ENCODE measurements at places on chromosomes 16 and 17. TPM values are rescaled to one million over a fixed set of nuclear protein-coding genes. Genes with fewer than 3 reads are reported as not detected.

CUEDC1 gene
- total RNA-seq, result 60.8 TPM

TNP2 gene
- not detected for total RNA-seq

STH gene
- not detected for total RNA-seq

DOC2B gene
- total RNA-seq, result 1.8 TPM

KRTAP9-4 gene
- not detected for total RNA-seq

PPL gene
- total RNA-seq, result 2.4 TPM

GABARAPL2 gene
- total RNA-seq, result 96.0 TPM

KRTAP1-1 gene
- not detected for total RNA-seq

SEC14L1 gene
- 41.1 TPM for total RNA-seq

KRTAP4-1 gene
- total RNA-seq, result 0.25 TPM

HOXB1 gene
- total RNA-seq, result not detected

SLFN12L gene
- not detected for total RNA-seq

IGSF6 gene
- total RNA-seq, result not detected

ZG16B gene
- total RNA-seq, result 1.2 TPM

TEKT1 gene
- total RNA-seq, result not detected

HAP1 gene
- total RNA-seq, result 2.0 TPM

SBK1 gene
- 0.37 TPM for total RNA-seq

HBA1 gene
- total RNA-seq, result 1.9 TPM

TP53TG3B gene
- 0.26 TPM for total RNA-seq

GJD3 gene
- 0.31 TPM for total RNA-seq

ACSM2B gene
- total RNA-seq, result not detected

SCGB1C2 gene
- total RNA-seq, result not detected

GOSR1 gene
- 36.1 TPM for total RNA-seq

KLHL10 gene
- 0.07 TPM for total RNA-seq

CHRNE gene
- total RNA-seq, result 0.11 TPM

TNK1 gene
- total RNA-seq, result 1.3 TPM

SARM1 gene
- 6.5 TPM for total RNA-seq

LITAFD gene
- total RNA-seq, result not detected

CDK5RAP3 gene
- total RNA-seq, result 105 TPM

GINS3 gene
- 21.8 TPM for total RNA-seq

SPATA32 gene
- total RNA-seq, result 0.22 TPM

KRT14 gene
- total RNA-seq, result 0.34 TPM

CKLF gene
- 65.6 TPM for total RNA-seq

All from A549 treated with CORT108297 at 1 μM for 4 hours (cell line).